ENCODE measurements at places on chromosomes 12 and 14. TPM values are rescaled to one million over a fixed set of nuclear protein-coding genes. Genes with fewer than 3 reads are reported as not detected.

DNA sequence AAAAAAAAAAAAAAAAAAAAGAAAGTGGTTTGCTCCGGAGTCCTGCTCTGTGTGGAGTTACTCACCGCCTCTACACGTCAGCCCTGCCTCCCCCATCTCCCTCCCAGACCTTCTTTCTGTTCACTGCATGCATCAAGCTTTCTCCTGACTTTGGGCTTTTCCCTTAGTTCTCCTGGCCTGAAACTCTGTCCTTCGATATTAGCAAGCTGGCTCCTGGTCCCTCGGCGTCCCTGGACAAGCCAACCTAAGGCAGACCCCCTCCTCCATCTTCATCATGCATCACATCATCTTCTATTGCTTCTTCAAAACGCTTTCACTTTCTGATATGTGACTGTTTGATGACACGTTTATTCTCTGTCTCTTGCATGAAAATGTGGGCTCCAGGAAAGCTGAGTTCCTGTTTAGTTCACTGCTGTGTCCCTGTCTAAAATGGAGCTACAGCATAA is 40.6 kb downstream of the SLC15A4 start:
- peak; percentile 41 for DNase-seq

DNA sequence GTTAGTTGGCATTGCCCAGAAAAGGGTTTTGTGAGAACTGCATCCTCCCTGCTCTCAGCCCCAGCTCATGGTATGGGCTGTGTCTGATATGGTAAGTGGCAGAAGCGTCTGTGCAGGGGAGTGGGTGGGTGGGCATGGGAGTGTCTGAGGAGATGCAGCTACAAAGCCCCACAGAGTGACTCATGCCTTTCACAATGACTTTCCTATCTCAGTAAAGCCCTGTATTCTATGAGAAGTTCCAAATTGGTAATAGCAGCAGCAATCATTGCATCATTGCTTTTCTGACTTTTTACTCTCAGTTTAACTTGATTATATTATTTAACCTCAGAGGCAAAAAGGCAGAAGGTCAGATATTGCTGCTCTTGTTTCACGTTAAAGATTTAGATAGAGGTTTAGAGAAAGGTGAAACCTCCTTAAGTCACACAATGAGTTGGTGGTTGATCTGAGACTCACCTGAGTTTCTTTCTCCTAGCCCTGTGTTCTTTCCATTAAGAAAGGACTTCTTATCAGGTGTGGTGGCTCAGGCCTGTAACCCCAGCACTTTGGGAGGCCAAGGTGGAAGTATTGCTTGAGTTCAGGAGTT is 171.7 kb downstream of the SLC5A8 start:
- peak; percentile 19 for DNase-seq

DNA sequence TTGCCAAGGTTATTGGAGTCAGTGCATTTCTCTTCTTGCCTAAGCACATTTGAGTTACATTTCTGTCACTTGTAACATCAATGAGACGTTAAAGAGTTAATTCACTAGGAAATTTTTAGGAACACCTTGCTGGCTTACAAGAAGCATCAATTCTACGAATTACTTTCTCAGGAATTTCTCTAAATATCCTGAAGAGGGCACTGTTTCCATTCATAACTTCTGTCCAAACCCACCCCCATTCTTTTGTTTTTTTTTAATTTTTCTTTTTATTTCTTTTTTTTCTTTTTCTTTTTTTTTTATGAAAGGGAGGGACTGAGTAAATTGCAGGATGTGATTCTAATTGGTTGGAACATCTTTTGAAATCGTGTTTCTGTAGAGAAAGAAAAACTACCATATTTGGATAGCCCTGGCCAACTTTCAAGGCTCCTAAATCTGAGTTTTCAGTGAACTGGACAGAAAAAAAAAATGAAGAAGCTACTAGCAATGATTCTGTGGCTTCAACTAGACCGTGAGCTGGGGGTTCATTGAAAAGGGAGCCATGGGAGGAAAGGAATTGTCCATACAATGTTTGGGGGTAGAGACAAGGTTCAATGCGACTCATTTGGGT is 285.3 kb downstream of the DAD1 start:
- peak; percentile 50 for DNase-seq

DNA sequence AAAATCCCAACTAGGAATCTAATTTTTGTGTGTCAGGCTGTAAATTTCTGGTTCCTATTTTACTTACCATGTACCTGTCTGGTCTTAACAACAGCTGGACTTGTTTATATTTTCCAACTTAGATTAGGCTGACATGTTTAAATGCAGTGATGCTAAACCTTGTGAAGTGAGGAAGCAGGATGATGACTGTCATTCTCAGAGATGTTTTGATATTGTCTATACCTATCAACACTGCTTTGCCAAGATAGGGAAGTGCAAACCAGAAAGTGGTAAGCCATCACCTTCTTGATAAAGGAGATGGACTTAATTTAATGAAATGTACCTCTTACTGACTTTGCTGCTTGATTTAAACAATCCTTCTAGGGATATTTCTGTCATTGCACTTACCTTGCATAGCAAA is 2.1 kb downstream of the BICD1 start:
- no peak for DNase-seq

- peak; percentile 86 for DNase-seq
These were observed 69.9 kb downstream of the RAD52 start for GRCh38 chr12:879641-880040.

DNA sequence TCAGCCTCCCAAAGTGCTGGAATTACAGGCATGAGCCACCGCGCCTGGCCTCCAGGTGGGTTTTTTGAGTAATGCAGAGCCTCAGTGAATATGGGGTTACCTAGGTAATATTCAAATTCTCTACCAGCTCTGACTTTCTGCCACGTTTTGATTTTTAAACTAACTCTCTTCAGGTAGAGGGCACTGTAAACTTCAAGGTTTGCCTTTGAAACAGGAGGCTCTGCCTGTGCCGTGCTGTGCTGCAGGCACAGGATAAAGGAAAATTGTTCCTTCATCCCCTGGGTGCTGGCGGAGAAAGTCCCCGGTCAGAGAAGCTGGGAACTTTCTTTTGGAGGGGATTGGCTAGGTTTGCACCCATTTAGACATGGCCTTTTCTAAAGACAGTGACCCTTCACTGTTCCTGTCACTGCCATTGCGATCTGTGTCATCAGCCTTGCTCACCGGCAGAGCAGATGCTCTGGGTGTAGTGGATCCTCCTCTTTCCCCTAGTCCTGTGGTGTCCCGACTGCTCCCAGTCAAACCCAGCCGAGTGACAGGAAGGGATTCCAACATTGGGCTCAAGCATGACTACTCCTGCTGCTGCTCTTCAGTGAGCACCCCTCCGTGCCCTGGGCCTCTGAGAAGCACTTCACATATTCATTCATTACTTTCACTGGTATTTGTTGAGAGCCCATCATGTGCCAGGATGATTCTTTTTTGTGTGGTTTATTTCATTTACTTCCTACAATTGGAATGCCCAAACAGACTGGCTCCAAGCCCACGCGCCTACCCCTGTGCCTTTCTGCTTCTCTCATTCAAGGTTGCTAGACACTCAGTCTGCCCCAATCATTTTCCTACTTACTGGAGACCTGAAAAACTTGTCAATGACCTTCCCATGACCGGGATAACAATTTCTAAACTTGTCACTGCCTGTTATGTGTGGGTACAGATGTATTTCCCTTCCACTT is 103.6 kb downstream of the TMEM30B start:
- DNase-seq: peak; percentile 31

DNA sequence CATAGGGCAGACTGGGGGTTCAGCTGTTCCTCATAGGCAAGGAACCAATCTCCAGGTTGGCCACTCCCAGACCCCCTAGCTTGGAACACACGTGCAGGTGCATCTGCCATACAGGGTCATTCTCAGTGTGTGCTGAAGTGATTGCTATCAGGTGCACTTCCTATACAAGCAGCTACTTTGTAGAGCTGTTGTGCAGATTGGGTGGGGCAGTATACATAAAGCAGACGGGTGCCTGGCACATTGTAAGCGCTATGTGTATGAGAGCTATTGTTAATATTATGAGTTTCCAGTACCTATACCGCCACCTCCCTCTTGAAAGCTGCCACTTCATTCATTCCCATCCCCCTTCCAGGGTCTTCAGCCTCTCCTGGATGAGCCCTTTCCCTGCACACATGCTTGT is 17.3 kb downstream of the IRF2BPL start:
- no peak for DNase-seq

DNA sequence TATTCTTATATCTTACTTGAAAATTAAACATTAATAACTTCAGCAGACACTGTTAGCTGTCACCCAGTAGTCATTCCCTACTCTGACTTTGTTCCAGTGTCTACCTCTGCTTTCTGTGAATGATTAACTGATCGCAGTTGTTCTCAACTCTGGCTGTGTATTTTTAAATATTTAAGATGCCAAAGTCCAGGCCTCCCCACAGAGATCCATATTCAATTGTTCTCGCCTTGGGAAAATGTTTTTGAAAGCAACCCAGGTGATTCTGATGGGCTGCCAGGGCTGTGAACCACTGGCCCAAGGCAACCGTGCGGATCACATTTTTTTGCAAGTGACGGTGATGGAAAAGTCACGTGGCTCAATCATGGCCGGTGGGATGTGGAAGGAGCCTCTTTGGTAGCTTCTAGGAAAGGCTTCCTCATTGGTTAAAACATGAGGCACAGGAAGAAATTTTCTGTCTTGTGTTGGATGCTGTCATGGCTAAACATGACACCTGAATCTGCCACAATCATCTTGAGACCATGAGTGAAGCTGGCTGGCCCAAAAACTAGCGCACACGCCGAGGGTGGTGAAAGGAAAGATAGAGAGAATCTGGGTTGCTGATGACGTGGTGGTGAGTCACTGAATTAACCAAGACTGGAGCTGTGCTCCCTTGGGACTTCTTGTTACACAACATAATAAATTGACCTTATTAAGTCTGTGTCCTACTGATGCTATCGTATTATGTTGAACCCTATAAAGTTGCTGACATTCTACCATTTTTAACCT is 37.2 kb downstream of the RDH12 start:
- peak; percentile 93 for DNase-seq

DNA sequence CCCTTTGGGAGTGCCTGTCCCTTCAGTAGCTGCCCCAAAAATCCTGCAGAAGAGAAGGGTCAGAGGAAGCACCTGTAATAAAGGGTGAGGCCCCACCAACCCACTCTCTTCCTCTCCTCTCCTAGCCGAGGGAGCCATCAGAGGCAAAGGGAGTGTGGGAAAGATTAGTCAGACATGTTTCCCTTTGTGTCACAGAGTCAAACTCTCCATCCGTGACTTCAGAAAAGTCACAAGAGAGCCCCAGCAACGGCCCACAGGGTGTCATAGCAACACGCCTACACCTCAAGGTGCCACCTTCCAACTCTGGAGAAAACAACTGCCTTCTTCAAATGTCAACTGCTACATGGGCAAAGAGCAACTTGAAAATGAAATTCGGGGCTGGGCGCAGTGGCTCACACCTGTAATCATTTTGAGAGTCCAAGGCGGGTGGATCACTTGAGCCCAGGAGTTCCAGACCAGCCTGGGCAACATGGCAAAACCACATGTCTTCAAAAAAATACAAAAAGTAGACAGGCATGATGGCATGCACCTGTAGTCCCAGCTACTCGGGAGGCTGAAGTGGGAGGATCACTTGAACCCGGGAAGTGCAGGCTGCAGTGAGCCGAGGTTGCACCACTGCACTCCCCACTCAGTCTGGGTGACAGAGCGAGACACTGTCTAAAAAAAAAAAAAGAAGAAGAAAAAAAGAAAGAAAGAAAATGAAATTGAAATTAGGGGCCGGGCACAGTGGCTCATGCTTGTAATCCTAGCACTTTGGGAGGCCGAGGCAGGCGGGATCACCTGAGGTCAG is 17.7 kb upstream of the CD27 start:
- DNase-seq: no peak

- no peak for DNase-seq
These were observed 68.5 kb downstream of the NKX2-1 start for GRCh38 chr14:36451310-36452065.

GRCh38 chr14:91396959-91397815 is 20.4 kb downstream of the CCDC88C start:
- no peak for DNase-seq

GRCh38 chr12:76882367-76882766 is 3.5 kb upstream of the CSRP2 start:
- DNase-seq: no peak

- DNase-seq: no peak
These were observed 77.3 kb upstream of the TMTC2 start for GRCh38 chr12:82609234-82609914.

DNA sequence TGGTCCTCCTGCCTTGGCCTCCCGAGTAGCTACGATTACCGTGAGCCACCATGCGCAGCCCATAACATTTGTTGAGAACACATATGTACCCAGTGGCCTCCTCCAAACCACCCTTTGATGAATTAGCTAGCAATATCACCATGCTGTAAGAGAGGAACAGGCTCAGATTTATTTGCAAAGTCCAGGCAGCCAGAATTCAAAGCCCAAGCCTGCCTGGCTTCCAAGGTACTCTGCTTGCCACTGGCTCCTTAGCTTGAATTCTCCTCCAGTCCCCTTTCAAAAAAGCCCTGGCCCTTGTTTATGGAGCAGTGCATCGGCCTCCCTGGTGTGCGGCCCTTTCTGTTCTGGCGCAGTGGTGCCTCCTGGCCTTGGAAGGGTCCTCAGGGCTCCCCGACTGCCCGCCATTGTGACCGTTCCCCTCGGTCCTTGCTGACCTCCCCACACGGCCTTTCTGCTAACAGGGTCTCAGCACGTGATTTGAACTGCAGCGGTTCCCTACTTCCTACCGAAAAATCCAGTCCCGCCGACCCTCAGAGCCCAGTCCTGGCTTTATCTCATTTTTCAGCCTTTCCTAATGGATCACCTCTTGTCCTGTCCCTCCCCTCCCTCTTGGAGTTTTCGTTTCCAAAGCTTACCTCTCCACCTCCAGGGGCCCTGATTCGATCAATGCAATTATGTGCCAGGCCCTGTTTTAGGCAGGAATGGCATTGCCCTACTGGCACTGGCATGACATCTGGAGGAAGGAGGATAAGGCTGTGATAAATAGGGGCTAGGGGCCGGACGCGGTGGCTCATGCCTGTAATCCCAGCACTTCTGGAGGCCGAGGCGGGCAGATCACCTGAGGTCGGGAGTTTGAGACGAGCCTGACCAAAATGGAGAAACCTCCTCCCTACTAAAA is 22.0 kb downstream of the SLC25A29 start:
- DNase-seq: no peak

GRCh38 chr12:41940571-41940970 is 204.1 kb downstream of the GXYLT1 start:
- no peak for DNase-seq

DNA sequence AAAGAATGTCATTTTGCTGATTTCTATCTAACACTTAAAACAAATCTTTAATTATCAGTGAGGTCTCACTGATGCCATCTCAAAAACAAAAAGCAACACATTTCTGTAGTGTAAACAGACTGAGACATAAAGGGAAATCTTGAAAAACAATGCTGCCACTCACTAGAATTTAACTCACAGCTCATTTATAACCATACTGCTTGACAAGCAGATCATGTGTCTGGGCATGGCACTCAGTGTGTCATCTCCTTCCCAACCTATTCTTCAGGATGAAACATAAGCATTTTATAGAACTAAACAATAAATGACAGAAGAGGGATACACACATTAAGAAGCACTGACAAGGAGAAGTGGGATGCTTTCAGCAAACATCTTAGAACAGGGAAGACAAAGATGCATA is 22.4 kb downstream of the ATF7 start:
- DNase-seq: no peak

SRRM4 gene
- total RNA-seq: not detected

INHBC gene
- not detected for total RNA-seq

OR6C65 gene
- not detected for total RNA-seq

TMEM30B gene
- total RNA-seq: under 0.01 TPM

BAZ2A gene
- 15.6 TPM for total RNA-seq
